ENCODE measurements at places on chromosomes 11 and 22.

DNA sequence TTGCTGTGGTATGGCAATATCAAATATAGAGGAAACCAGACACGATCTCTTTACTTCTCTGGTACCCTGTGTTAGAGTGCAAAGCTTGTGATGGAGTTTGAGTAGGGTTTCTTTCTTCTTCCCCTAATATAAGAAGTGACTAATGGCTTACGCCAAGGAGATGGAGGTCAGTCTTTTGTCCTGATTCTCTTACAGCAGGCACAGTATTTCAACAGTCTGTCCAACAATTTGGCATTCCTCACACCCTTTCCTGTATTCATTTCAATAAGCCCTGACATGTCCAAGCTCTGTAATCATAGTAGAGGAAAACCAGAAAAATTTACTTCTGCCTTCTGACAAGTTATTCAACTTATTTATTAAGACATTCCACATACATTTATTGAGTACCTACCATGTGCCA is 546.2 kb downstream of the TMEM135 start:
- no peak for DNase-seq

DNA sequence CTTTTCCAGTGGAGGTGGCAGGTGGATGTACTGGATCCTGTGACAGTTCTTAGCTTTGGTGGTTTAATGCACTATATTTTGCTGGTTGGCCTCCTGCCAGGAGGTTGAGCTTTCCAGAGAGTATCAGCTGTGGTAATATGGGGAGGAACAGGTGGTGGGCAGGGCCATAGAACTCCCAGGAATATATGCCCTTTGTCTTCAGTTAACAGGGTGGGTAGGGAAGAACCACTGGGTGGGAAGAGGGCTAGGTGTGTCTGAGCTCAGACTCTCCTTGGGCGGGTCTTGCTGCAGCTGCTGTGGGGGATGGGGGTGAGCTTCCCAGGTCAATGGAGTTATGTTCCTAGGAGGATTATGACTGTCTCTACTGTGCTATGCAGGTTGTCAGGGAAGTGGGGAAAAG is 203.8 kb downstream of the DLG2 start:
- DNase-seq: no peak

- DNase-seq: no peak
Observed at GRCh38 chr11:131094827-131095226, 178.5 kb upstream of the SNX19 start.

DNA sequence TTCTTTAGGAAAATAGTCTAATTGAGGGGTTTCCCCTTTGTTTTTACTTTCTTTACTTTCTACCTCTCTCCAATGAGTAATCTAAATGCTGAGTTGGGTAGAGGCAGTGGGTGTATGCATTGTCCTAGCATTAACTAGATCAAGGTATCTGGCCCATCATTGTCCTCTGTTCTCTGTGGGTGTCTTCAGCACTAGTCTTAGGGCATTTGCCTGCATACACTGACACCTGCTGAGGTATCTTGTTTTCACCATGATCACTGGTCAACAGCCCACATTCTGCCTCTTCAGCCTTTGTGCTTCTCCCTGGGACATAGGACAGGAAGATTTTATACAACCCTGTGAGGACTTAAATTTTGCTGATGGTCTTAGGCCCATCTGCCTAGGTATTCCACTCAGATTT is 371.1 kb downstream of the RAB38 start:
- DNase-seq: no peak

DNA sequence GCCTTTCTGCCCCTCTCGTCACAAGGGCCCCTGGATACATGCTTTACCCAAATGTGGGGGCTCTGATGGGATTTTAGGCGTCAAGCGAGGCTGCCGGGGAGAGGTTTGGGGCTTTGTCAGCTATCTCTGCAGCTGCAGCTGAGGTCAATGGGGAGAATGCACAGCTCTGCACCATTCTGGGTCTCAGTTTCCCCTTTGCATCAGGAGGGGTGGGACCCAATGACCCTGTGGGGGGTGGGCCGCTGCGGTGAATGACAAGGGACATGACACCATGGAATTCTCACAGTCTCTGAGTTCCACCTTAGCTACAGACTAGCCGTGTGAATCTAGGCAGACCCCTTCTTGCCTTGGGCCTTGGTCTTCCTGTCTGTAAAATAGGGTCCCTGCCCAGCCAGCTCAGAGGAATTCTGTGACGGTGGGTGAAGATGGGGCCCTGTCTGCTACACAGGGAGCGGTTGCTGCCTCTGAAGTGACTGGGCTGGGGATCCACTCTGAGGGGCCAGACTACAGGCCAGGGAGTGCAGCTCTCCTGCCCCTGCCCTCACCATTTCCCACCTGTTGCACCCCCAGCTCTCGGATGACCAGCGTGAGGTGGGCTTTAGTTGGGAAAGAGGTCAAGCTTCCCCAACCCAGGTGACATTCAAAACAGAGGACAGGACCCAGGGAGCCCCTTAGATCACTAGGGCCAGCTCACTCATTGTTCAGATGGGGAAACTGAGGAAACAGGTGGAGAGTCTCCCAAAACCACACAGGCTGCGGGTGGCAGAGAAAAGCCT is 35.9 kb upstream of the WNT11 start:
- no peak for DNase-seq

DNA sequence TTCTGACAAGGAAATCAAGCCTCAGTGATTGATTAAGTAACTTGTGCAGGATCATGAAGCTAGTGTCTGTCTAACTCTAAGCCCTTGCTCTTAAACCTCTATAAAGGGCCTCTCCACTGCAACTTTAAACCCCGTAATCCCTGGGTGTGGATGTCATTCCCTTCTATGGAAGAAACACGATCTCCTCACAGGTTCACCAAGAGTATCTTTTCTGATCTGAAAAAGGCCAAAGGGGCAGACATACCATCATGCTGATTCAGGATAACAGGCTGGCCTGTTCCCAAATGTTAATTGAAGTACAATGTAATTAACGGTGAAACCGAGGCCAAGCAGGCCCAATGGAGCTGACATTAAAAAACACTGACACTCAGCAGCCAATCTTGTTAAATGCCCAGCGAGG is 17.1 kb downstream of the TTC12 start:
- no peak for DNase-seq

DNA sequence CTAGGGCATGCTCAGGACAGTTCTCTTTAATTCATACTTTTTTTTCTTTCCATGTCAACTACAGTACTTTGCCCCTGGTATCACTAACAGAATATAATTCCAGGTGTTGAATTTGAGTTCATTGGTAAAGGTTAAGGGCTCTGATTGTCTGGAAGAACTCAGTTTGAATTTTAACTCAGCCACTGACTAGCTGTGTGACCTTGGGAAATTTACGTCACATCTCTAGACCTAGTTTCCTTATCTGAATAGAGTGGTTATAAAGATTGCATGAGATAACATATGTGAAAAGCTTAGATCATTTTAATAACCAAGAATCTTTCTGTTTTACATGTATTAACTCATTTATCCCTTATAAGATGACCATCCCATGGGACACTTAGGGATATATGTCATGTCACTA is 15.8 kb upstream of the ZC3H12C start:
- DNase-seq: no peak

DNA sequence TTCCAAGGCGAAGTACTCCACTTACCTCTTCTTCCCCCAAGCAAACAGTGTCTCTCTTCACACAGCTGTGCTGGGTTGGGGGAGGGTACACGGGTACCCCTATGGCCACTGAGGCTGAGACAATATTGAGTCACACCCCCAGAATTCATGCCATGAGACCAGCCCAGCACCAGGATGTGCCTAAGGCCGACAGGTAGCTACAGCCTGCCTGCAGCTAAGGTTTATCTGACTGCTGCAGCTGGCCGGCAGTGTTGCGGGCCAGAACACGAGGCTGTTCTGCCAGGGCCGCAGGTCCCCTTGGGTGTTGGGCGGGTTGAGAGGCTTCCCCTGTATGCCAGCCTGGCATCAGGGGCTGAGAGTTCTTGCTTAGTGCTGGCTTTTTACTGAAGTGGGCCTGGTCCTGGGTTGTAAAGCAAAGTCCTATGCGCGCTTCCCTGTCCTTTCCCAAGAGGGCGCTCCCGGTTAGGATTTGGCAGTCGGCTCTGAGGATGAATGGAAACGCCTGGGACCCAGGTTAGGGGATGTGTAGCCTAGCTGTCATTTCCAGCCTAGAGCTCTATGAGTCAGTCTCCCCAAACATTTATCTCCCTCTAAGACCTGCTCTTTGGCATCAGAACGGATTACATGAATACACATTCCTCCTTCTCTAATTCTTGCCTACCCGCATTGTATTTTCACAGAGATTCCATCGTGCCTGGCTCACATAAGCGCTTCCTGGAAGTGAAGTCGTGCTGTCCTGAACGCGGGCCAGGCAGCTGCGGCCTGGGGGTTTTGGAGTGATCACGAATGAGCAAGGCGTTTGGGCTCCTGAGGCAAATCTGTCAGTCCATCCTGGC is 7.1 kb downstream of the USP18 start:
- DNase-seq: no peak

DNA sequence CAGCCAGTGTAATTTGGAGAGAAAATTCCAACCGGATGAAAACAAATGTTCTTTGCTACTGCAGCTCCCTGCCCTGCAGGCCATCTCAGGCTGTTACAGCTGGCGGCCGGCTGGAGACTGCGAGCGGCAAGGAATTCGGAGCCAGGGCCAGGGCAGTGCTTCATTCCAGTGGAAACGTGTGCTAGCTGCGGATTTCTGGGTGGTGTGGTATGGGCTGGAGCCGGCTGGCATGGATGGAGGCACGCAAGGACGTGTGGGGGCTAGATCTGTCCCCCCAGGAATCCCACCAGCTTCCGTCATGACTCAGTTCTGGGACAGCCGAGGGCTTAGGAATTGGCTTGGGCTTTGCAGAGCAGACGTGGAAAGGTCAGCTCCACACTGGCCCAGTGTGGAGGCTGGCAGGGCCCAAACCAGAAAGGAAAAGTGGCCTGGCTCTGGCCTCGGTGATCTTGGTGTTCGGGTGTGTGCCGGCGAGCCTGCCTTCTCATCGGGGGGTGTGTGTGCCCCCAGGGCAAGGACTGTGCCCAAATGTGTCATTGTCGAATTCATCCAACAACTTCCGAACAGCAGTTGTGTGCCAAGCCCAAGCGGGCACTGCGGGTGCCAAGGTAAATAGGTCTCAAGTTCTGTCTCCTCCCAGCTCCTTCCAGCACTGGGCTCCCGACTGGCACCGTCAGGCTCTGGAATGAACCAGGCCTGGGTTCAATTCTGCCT is 48.1 kb upstream of the SHISAL1 start:
- peak; percentile 86 for DNase-seq

DNA sequence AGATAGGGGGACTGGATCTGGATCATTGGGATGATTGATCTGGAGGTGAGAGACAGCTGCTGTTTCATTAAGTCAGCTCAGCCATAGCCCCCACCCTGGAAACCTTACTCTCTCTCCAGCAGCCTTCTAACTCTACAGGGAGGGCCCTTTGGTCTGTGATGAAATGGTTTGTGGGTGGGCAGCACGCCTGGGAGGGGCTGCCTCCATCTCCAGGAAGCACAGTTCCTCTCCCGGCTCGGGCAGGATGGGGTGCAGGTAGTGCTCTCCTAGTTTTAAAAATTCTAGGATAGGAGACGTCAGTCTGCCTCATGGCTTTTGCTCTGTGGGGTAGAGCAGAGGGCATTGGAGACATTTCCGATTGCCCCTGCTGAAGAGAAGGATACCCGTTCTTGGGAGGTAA is 89.7 kb downstream of the CEP164 start:
- DNase-seq: no peak

- no peak for DNase-seq
Observed at GRCh38 chr22:22878801-22879674, 8.6 kb upstream of the IGLL5 start.

- no peak for DNase-seq
Observed at GRCh38 chr11:94730153-94730552, 38.0 kb upstream of the AMOTL1 start.

- no peak for DNase-seq
Observed at GRCh38 chr11:34315394-34315793, 42.4 kb downstream of the ABTB2 start.

- no peak for DNase-seq
Observed at GRCh38 chr11:15216678-15217077, 102.0 kb downstream of the INSC start.

DNA sequence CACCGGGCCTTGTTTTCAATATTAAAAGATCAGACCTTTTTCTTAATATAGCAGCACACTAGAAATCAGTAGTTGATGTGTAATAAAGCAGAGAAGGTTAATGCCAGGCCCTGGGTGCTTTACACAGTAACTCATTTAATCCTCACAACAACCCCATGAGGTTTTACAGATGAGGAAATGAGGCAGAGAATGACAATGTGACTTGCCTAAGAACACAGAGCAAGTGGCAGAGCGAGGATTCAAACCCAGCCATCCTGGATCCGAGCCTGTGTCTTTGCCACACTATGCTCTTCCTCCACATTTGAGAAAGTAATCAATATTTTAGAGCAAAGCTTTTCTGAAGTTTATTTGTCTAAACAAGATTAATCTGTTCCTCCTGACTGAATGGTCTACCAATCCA is 7.2 kb downstream of the JAML start:
- DNase-seq: no peak
